ENCODE measurements at places on chromosomes 5 and 9.
A peak's percentile ranks its signal among the peaks of the same experiment; 100 is the strongest.

GRCh38 chr5:82942083-82942881 is 134.9 kb downstream of the TMEM167A start:
- no peaks in the 10 kb centered on the region for H3K27me3 ChIP-seq
- no peak for DNase-seq
- H3K27ac ChIP-seq: no peak overlapping the region
- H3K4me3 ChIP-seq: no peak overlapping the region
- H3K4me1 ChIP-seq: no peaks in the 10 kb centered on the region

DNA sequence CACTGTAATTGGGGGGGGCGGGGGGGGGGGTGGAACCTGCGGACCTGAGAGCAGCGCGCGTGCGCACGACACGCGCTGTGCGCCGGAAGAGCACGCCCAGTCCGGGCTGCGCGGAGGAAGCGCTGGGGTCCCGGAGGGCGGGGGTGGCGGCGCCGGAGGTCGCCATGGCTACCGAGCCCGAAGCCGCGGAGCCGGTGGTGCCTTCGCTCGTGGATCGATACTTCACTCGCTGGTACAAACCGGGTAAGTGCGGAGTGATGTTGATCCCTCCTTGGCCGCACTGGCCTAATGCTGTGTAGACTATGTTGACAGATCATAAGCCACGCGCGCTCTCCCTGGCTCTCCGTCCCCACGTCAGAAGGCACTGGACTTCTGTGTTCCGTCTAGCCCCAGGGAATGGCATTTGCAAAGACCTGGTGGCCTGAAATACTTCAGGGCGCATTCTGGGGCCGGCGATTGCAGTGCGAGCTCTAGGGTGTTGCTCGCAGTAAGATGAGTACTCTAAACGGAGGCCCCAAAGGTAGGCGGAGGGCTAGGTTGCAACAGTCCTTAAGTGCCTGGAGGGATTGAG is at the start of gene ABITRAM:
Gene ABITRAM, plus strand, starts transcription at position 78 of the 571 bp plus-strand sequence. Its CDS starts 87 bp downstream, at position 165.
- DNase-seq: peak; percentile 93
- peaks cover 3% of the 10 kb centered on the region for H3K36me3 ChIP-seq
- peaks cover 34% of the 10 kb centered on the region for H3K4me1 ChIP-seq
- H3K27me3 ChIP-seq: no peaks in the 10 kb centered on the region
- H3K4me3 ChIP-seq: peak within 1 kb of the TSS; percentile 84

DNA sequence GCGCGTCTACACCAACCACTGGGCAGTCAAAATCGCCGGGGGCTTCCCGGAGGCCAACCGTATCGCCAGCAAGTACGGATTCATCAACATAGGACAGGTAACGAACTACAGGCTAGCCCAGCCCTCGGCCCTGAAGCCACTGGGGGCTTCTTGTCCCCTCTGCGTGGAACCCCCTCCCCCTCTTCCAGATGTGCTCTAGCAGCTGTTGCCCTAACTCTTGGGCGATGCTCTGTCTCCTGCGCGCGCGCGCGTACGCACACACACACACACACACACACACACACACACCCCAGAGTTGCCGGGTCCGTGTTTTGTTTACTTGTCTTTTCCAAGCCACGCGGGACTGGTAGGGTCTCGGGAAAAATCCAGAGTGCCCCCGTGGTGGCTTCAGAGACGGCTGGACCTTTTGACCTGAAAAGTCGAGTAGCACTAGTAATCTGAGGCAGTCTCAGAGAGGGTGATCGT is 836 bp downstream of the PCSK5 start:
- H3K27me3 ChIP-seq: no peaks in the 10 kb centered on the region
- H3K4me1 ChIP-seq: peaks cover 16% of the 10 kb centered on the region
- no peaks in the 10 kb centered on the region for H3K36me3 ChIP-seq
- peak; percentile 94 for DNase-seq
- peak overlapping the region; percentile 94 for H3K4me3 ChIP-seq

- DNase-seq: peak; percentile 60
- H3K4me3 ChIP-seq: no peak overlapping the region
- no peak overlapping the region for H3K27ac ChIP-seq
- no peaks in the 10 kb centered on the region for H3K36me3 ChIP-seq
- no peaks in the 10 kb centered on the region for H3K4me1 ChIP-seq
Measured at GRCh38 chr9:108672475-108673190, 183.2 kb downstream of the ACTL7B start.

GRCh38 chr9:125407432-125407973 is 145.9 kb downstream of the GAPVD1 start:
- no peaks in the 10 kb centered on the region for H3K27me3 ChIP-seq
- DNase-seq: no peak
- H3K36me3 ChIP-seq: no peaks in the 10 kb centered on the region
- H3K4me1 ChIP-seq: peaks cover 15% of the 10 kb centered on the region

GRCh38 chr9:89543111-89543510 is 45.2 kb upstream of the SEMA4D start:
- no peak for DNase-seq
- H3K4me1 ChIP-seq: no peaks in the 10 kb centered on the region
- H3K27ac ChIP-seq: no peak overlapping the region
- no peak overlapping the region for H3K4me3 ChIP-seq
- H3K27me3 ChIP-seq: no peaks in the 10 kb centered on the region
- no peaks in the 10 kb centered on the region for H3K36me3 ChIP-seq
